ENCODE measurements at places on chromosomes 1 and 21.

GRCh38 chr1:2330519-2331199 is 60.7 kb downstream of the MORN1 start:
- no peak for DNase-seq

- DNase-seq = no peak
Observed at GRCh38 chr1:177464686-177465085, 293.9 kb downstream of the BRINP2 start.

- no peak for DNase-seq
Observed at GRCh38 chr21:46078978-46079351, 18.9 kb upstream of the COL6A2 start.

DNA sequence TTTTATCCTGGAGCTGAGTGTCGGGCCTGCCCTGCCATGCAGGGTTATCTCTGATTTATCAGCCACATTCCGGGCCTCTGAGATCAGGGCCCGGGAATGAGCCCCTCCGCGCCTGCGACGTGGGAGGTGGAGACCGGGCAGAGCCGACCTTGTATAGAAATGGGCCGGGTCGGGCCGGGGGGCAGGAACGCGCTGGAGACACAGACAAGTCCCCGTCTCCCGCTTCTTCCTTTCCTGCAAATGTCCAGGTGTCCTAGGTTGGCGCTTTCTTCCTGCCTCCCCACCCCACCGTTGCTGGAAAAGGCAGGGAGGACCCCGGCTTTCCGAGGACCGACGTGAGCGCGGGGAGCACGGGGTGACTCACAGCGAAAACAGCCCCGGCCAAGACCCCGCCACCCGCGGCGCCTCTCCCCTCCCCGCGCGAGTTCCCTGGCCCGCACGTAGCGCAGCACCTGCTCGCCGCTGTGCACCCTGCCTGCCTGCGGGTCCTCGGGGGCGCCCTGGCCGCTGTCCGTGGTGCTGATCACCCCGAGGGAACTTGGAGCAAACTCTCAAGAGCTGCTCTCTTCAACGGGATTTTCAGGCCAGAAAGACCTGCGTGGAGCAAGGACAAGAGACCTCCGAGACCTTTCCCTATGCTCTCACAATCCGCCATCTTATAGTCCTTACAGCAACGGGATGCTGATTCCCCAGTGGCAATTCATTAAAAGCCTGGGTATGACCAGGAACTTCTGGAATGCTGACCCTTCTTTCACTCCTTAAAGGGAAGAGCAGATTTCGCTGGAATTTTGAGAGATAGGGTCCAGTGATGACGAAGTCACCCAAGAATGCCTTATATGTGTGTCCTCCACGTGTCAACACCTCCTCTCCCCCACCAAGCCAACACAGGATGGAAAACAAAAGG is 475 bp upstream of the NPPB start:
- DNase-seq = no peak

- no peak for DNase-seq
Observed at GRCh38 chr1:2014741-2015735, 4.1 kb upstream of the GABRD start.

GRCh38 chr21:45401054-45401518 is 3.9 kb upstream of the COL18A1 start:
- no peak for DNase-seq

GRCh38 chr1:212721388-212722247 is 22.0 kb upstream of the BATF3 start:
- no peak for DNase-seq

GRCh38 chr1:170823120-170823519 is 112.2 kb upstream of the MROH9 start:
- no peak for DNase-seq

Measured in glutamatergic neuron (in vitro differentiated cells).